ENCODE measurements at places on chromosomes 1 and 21.

- DNase-seq = no peak
These were observed 217.0 kb downstream of the DNAH14 start for GRCh38 chr1:225146478-225146877.

GRCh38 chr21:31957631-31958030 lies 84.8 kb downstream of the HUNK start:
- DNase-seq = no peak

- no peak for DNase-seq
These were observed 29.0 kb downstream of the WNT3A start for GRCh38 chr1:228035844-228036243.

GRCh38 chr1:45879885-45880598 lies 76.6 kb downstream of the MAST2 start:
- DNase-seq = no peak

DNA sequence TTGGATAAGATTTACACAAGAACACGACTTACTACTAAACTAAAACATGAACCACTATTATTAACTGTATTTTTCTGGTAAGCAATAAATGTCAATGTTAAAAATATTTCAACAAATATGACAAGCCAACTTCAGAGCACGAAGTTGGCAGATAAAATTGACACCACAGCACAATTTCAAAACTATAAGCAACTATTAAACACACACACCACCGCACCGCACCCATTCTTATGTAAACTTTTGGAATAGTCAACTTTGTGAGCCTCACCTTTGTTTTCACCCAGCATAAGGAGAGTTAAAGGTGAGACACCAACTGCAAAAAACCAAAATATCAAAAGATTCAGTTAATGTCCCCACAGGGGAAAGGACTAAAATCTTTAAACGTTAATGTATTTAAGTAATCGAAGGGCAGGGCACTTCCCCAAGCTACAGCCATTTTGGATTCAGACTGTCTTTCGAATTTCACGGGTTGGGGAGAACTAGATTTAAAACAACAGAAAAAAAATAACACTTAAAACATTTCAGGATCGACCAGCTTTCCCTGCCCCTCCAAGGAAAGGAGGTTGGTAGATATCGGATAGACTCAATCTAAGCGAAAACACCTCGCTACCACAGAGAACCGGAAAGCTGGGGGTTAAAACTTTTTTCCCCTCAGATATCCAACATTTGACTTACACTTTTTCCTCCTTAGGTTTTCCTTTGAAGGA lies 872 bp downstream of the GPBP1L1 start:
- DNase-seq = no peak

GRCh38 chr1:227943381-227944089 lies 4.2 kb downstream of the WNT9A start:
- DNase-seq = no peak

- DNase-seq = no peak
These were observed 90.9 kb downstream of the PIK3R3 start for GRCh38 chr1:46041551-46041950.

DNA sequence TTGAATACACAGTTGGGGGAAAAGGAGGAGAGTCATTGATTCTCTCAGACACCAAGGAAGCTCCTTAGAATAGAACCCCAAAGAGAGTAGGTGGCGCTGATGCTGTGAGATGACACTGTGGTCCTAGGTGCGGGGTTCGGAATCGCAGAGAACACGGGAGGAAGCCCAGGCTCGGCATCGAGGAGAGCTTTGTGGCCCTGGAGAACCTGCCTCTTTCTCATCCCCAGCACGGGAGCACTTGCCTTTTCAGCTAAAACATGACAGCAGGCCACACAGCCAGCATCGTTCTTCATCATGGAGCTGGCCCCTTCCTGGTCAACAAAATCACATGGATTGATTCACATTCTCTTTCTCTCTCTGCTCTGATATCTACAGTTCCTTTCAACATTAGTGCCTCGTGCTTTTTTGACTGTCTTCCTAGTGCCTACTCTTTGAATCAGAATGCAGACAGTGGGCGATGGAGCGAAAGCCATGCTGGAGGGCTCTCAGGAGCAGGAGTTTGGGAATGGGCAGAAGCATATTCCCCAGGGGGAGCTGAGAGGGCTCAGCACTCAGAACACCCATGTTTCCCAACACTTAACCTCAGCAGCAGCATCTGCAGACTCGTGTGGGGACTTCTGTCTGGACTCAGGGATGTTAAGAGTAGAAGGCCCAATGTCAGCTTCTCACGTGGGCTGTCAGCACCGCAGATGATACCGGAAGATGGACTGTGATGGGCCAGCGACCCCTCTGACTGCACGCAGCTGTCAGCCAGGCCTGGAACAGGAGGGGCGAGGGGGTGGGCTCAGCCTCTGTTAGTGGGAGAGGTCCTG lies 539.4 kb downstream of the KIF26B start:
- DNase-seq = no peak

DNA sequence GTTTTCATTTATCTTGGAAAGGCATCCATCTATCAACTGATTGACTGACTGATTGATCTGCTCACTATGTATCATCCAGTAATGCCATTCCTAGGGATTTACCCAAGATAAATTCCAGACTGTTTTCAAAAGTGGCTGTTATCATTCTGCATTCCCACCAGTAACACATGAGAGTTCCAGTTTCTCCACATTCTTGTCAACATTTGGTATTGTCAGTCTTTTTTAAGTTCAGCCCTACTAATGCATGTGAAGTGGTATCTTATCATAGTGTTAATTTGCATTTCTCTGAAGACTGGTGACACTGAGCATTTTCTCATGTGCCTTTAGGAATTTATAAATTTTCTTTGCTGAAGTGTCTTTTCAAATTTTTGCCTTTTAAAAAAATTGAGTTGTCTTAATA lies 99.6 kb downstream of the SIM2 start:
- DNase-seq = no peak

DNA sequence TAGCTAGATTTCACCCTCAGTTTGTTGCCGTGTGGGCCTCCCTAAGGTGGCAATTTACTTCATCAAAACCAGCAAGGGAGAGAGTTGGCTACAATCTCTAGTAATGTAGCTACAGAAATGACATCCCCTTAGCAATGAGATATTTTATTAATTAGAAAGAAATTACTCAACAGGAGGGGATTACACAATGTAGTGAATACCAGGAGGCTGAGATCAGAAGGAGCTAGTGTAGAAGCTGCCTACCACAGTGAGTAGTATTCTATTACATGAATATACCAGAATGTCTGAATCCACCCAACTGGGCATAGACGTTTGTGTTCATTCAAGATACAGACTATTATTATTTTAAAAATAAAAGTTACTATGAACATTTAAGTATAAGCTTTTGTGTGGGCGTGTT lies 868.2 kb upstream of the CXADR start:
- DNase-seq = no peak
